Muscle of leg (tissue), 16 donors: ENCODE measurements at places on chromosomes 11 and 22.
A peak's percentile ranks its signal among the peaks of the same experiment; 100 is the strongest.

DNA sequence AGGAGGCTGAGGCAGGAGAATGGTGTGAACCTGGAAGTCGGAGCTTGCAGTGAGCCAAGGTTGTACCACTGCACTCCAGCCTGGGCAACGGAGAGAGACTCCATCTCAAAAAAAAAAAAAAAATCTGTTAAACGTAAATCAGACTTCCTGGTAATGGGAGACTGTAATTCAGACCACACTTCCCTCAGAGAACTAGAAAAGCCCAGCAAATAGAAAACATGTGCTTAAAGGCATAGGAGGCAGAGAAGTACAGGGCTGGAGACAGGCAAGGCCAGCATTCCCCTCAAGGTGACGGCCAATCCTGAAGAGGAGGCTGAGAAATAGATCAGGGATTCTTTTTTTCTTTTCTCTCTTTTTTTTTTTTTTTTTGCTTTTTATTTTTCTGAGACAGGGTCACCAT, 8.2 kb downstream of the GGT5 start:
- no peak overlapping the region for H3K27ac ChIP-seq
- DNase-seq, result peak; percentile 31
- no peak overlapping the region for H3K4me3 ChIP-seq
- no peaks in the 10 kb centered on the region for H3K36me3 ChIP-seq
- H3K27me3 ChIP-seq, result no peaks in the 10 kb centered on the region
- no peaks in the 10 kb centered on the region for H3K4me1 ChIP-seq

GRCh38 chr11:94731880-94732601, 36.1 kb upstream of the AMOTL1 start:
- no peaks in the 10 kb centered on the region for H3K27me3 ChIP-seq
- peaks cover 9% of the 10 kb centered on the region for H3K4me1 ChIP-seq
- H3K36me3 ChIP-seq, result no peaks in the 10 kb centered on the region
- no peak for DNase-seq
- H3K4me3 ChIP-seq, result no peak overlapping the region

DNA sequence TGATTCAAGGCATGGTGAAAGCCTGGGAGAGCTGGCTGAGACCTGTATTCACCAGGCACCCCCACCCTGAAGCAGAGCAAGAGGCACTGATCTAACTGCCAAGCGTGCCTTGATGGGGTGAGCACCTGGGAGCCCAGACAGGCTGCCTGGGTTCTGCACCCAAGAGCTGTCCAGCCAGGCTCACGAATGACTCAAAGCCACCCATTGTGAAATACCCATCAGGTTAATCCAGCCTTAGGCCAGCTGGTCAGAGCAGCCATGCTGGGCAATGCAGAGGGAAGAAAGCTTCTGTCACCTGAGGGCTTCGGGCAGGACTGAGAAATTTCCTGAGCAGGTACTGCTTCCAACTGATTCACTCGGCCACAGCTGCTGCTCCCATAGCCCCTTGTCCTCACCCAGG, 22.1 kb downstream of the THOC5 start:
- H3K27ac ChIP-seq, result no peak overlapping the region
- no peak for DNase-seq
- peaks cover 71% of the 10 kb centered on the region for H3K36me3 ChIP-seq
- H3K4me3 ChIP-seq, result no peak overlapping the region
- H3K27me3 ChIP-seq, result no peaks in the 10 kb centered on the region
- no peaks in the 10 kb centered on the region for H3K4me1 ChIP-seq

DNA sequence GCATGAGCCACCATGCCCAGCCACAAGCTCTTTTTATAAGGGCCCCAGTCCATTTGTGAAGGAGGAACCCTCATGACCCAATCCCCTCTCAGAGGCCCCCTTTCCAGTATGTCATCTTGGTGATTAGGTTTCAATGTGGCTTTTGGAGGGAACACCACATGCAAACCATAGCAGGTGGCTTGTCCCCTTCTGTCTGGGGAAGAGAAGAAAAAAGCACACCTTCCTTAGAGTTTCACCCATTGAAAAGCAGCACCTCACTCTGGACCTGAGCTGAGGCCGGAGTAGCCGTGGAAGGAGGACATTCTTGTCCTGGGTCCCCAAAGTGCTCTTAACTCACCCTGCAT, 25.4 kb downstream of the NEAT1 start:
- H3K27me3 ChIP-seq, result no peaks in the 10 kb centered on the region
- no peak for DNase-seq
- H3K27ac ChIP-seq, result no peak overlapping the region
- H3K4me1 ChIP-seq, result peaks cover 27% of the 10 kb centered on the region
- H3K4me3 ChIP-seq, result no peak overlapping the region

DNA sequence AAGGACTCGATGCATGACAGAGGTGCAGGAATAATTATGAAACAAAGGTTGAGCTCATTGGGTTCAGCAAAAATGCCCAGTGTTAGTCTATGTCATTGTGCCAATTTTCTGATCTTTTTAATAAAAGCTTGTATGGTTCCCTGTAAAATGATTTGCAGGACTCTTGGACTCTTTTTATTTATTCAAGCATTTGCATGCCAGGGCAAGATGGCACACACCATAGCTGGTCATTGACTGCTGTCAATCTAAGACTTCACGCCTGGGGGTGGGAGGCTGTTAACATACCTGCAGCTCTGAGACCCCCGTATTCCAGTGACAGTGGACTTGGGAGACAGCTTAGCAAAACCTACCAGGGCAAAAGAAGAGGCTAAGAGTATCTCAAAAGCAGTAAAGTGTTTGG, 32.0 kb upstream of the ANO1 start:
- peaks cover 17% of the 10 kb centered on the region for H3K27me3 ChIP-seq
